Thoracic aorta (tissue), 2 donors: ENCODE measurements at places on chromosomes 3 and 15.

- no peak for DNase-seq
Observed at GRCh38 chr3:43405888-43406642, 119.7 kb downstream of the SNRK start.

DNA sequence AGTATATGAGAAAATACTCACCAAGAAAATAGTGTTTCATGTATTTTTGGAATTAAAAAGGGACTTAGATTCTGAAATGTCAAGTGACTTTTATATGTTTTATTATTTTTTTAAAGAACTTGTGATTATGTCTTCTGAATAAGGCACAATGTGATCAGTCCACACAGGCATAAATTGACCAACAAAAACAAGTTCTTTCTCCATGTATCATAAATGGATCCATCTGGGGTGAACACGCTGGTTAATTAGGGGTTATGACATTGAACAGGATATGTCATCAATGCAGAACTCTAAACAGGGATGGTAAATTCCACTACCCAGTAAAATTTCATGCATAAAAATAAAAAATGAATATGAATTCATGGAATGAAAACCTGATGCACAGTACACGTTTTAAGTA lies 31.3 kb upstream of the PIK3CA start:
- no peak for DNase-seq

GRCh38 chr3:153601374-153601853 lies 439.4 kb downstream of the RAP2B start:
- DNase-seq, result no peak

DNA sequence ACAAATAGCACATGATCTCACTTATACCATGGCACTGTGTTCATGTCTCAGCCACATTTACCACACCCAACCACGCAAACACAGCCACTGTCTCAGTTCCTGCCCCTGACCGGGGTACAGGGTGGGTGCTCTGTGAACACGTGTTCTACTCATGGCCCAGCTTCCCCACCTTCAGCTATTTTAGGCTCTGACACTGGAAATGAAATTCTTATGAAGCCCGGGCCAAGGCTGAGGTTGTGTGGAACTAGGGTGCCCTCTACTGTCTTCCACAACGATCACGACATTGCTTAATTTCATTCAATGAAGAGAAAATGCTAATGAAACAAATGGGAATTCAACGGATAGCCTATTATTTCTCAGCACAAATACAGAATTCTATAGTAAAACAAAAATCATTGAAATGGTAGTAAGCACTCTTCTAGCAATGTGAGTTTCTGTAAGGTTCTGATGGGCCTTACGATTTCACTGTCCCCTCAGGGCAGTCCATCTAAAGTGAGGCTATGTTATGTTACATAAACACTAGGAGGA lies 2.1 kb upstream of the GABRA5 start:
- DNase-seq, result no peak

DNA sequence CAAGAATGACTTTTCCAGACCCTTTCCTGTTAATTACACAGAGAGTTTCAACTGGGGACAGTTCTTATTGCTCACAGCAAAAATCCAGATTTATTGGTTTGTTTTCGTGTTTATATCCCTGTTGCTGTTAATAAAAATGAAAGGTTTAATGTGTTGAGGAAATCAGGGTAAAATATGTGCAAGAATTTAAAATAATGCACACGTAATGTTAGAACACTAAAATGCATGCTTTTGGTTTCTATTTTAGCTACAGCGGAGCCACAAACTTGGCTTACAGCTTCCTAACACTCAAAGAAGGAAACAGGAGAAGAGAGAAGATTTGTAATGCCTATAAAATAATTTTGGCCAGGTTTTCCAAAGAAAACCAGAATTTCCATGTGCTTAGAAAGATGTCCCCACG lies 62.7 kb downstream of the CASR start:
- no peak for DNase-seq

GRCh38 chr3:63814237-63814636 lies 4.9 kb upstream of the C3orf49 start:
- DNase-seq, result no peak

DNA sequence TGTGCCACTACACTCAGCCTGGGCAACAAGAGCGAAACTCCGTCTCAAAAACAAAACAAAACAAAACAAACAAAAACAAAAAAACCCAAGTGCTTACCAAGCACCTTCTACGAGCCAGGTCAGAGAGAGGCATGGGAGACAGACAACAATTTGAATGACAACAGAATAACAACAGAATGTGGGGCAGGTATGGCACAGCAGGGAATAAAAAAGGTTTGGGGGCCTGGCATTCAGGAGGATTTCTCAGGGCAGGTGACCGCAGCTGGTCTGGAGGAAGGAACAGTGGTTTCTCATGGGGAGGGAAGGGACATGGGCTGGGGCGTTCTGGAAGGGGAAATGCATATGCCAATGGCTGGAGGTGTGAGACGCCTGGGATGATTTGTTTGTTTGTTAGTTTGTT lies 22.5 kb upstream of the PARL start:
- no peak for DNase-seq

GRCh38 chr3:138459619-138460535 lies 25.5 kb downstream of the ESYT3 start:
- DNase-seq, result no peak

DNA sequence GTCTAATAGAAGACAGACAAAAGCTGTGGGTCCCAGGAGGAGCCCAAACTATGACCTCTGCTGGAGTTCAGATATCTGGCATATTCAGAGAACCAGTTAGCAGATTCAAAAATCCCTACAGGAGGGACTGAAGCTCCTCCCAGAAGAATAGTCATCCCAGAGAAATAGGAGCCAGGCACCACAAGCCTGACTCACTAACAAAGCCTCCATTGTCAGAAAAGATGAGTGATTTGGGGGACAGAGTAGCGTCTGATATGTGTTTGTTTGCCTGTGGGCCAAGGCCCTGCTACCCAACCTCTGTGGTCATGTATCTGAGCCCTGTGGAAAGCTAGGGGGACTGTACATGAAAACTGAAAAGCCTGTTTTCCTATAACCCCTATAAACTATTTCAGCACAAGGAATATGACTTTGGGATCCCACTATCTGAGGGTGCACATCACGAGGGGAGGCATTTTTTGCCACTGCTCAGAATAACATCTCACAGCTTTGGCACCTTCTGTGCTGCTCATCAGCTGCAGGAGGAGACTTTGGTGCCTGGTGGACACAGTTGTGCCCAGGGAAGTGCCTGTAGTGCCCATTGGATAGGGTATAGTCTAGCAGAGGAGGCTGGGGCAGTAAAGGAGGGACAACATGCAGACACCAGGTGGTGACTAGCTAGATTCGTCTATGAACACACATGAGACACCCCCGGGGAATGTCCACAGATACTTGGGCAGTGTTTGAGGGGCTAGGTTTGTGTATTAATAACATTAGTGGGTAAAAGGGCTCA lies 9.7 kb upstream of the LARP6 start:
- DNase-seq, result no peak

DNA sequence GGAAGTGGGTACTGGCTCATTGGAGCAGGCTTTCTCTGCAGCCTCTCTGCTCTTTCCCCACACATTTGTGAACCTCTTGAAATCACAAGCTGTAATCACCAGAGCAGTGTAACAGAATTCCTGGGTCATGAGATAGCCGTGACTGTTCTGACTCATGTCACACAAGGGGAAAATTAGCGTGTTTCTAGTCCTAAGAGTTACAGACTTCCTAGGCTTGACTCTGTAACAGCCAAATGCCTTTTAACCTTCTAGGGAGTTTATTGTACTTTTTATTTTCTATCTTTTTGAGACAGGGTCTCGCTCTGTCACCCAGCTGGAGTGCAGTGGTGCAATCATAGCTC lies 54.7 kb upstream of the TRAK1 start:
- DNase-seq, result no peak

DNA sequence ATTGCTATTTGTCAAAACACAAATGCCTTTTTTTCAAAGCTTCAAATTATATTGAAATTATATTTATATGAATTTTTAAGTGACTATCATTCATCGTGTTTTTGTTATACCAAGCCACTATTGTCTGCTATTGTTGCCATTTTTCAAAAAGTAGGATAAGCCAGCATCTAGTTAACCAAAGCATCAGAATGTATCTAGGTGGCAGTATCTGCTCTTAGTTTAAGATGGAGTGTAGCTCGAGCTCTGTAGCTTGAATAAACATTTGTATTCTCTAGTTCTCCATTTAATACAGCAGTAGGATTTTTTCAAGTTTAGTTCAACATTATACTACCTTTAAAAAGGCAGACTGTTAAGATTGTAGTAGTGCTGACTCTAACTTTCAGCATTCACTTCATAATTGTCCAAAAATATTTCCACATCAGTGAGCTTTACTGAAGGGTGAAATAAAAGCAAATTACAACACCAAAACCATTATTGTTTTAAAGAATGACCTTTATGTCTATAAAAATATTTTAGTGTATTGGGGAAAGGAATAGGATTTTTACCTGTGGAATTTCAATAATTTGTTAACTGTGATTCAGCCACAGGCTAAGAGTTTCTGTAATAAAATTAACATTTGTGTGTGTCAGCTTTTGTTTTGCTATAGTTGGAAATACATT lies 19.6 kb upstream of the C15orf61 start:
- DNase-seq, result no peak

DNA sequence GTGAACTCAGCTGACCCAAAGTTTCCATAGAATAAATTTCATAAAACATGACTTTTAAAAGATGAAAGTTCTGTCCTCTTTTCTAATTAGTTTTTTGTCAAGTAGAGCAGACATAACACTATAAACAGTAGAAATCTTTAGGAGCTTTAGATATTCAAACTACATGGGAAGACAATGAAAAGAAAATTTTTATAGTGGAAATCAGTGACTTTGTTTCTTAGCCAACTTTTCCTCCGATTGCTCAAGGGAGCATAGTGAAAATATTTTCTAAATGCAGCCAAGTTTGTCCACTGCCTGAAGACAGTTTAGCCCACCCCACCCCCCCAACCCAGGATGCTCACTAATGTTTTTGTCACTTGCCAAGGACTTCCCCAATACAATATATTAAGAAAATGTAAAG lies 114.9 kb downstream of the PLD1 start:
- DNase-seq, result no peak

GRCh38 chr3:122502139-122502538 lies 12.6 kb downstream of the KPNA1 start:
- no peak for DNase-seq

- no peak for DNase-seq
Observed at GRCh38 chr15:35925275-35926006, 379.5 kb upstream of the DPH6 start.

- no peak for DNase-seq
Observed at GRCh38 chr15:98513428-98513986, 134.8 kb upstream of the IGF1R start.

GRCh38 chr3:17505856-17506255 lies 236.6 kb downstream of the TBC1D5 start:
- no peak for DNase-seq

DNA sequence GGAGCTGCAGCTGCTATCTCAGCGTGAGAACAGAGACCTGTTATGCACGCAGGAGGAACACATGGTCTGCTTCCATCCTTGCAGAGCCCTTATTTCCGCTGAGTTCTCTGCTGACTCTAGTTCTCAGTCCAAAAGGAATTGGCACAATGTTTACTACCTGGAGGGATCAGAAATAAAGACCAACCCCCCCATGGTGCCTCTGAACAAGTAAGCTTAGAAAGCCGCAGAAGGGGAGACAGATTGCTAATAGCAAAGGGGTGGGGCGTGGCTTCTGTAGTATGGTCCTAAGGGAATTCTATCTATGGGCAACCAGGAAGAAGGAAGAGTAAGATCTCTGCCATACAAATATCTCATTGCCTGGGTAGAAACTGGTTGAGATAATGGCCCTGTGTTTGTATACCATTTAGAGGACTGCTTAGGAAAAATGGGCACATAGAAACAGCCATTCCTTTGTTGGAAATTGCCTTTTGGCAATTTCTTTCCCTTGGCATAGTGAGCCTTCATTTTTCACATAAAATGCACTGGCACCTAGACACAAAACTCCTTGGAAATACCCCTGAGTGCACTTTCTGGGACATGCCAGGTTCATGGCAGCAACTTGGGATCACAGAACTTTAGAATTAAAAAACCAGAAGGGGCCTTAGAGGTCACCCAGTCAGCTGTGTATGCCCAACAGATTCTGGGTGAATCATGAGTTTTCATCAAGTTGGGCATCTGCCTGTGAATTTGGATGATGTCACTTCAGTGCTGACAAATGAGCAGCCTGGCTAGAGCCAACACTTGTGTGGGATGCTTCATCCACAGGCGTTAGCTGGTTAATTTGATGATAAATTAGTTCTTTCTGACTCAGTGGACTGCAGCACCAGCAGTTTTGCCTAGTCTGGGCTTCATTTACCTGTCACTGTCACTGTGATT lies 57.4 kb upstream of the STXBP5L start:
- no peak for DNase-seq
